ENCODE measurements at places on chromosomes 13 and 19.

- DNase-seq: no peak
Measured at GRCh38 chr19:23823952-23824389, 65.3 kb upstream of the ZNF681 start.

- DNase-seq: no peak
Measured at GRCh38 chr13:32881074-32881776, 135.0 kb upstream of the KL start.

DNA sequence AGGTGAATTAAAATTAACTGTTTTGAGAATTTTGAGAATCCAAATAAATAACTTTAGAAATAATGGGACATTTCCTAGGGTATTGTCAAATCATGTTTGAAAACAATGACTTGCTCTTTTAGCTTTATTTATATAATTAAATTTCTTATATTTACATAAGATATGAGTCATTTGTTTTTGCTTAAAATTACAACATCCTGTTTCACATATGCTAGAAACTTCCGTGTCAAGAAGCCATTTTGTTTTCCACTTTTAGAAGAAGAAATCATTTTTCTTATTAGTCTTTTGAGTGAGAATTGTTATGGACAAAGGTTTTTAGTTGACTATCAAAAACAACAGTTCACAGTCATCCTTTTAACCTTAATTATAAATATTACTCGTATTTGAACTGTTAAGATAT, 48.2 kb downstream of the DPY19L3 start:
- DNase-seq: no peak

DNA sequence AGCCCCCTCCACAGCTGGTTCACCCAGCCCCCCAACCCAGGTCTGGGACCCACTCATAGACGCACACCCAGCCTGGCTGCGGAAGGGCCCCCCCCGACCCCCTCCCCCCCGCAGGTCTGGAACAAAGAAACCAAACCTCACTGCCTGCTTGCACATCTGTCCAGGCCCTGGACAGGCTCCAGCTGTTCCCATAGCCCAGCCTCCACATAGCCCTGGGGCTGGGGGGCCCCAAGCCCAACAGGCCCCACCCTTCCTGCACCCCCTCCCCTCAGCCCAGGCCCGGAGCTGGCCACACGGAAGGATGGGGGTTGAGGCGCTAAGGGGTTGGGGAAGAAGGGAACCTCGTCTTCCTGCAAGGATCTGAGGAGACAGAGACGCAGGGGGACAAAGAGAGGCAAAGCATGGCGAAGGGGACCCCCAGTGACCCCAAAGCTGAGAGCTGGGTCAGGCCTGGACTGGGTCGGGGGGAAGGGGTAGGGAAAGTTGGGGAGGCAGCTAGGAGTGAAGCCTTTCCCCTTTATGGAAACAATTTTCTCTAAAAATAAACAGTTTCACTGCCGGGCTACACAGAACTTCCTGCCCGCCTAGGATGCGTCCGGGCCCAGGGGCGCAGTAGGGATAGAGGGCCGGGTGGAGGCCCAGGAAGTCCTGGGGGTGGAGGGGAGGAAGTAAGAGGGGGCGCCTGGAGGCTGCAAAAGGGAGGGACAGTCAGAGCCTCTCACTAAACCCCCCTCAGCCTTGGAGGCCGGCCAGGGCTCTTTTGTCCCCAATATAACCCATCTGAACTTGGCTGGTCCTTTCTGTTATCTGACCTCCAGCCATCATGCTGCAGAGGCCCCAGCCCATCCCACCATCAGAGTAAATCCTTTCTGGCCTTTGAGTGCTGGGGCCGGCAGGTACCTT, 2.4 kb downstream of the KANK2 start:
- no peak for DNase-seq

DNA sequence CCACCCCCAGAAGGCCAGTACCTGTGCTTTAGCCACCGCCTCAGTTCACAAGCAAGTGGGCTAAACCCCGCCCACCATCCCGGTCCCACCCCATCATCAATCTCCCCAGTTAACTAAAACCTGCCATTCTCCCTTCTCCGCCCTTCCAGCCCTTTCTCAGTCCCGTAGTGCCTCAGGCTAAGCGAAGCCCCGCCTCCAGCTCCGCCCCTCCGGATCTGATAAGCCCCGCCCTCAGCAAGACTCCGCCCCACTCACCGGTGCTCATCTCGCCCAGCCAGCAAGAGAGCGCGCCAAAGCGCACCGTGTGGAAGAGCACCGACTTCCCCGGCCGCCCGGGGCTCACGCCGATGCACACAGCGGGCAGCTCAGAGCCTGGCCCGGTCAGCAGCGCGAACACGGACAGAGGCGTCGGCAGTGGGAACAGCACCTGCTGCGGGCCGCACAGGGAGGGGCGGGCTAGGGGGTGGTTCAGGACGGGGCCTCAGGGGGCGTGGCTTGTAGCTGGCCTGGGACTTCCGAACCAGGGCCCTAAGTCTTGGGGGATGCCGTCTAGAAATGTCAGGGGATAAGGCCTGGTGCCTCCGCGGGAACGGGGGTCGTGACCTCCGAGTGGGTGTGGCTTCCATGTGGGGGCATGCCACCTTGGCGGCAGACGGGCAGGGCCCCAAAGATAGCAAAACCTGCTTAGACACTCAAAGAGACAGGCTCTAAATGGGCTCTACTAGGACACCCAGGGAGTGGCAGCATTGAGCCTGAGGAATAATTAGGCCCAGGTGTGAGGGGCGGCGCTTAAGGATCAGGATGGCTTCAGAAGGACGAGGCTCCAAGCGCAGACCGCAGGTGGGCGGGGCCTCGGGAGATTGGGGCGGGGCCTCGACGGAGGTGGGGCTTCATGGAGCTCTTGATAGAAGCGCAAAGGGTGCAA, 21.4 kb downstream of the MAP4K1 start:
- DNase-seq: no peak

GRCh38 chr13:39506559-39507390, 96.2 kb downstream of the LHFPL6 start:
- no peak for DNase-seq

DNA sequence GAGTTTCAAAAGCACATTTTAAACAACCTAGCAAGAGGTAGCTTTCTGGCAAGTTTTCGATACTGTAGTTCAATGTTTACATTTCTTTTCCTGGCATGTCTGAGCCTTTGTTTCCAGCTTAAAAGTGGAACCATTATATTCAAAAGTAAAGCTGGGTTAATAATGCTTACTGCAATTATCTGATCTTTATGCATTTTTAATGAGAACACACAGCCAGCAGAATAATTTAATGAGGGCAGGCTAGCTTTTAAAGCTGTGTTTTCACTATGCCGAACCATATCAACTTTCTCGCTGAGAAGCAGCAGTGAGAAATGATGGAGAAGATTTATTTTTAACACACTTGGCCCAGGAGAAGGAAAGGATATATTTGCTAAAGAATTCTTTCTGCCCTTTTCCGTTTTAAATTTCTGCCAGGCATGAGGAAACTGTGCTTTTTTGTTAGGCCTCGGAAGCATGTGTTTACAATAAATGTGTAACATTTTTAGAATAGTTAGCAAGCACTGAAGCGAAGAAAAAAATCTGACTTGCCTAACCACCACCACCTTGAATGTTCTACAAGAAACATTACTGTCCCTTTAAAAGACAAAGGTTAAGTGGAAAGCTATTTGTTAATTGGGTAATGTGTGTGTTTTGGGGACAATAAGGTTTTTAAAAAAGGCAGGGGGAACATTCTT, 1.0 kb downstream of the MBNL2 start:
- DNase-seq: no peak

- no peak for DNase-seq
Measured at GRCh38 chr19:30116984-30117555, 175.0 kb downstream of the URI1 start.
